Midbrain (tissue), 1 donor: ENCODE measurements at places on chromosomes 3 and 15.

- peak; percentile 38 for DNase-seq
Measured at GRCh38 chr3:27590437-27591298, 106.5 kb upstream of the SLC4A7 start.

DNA sequence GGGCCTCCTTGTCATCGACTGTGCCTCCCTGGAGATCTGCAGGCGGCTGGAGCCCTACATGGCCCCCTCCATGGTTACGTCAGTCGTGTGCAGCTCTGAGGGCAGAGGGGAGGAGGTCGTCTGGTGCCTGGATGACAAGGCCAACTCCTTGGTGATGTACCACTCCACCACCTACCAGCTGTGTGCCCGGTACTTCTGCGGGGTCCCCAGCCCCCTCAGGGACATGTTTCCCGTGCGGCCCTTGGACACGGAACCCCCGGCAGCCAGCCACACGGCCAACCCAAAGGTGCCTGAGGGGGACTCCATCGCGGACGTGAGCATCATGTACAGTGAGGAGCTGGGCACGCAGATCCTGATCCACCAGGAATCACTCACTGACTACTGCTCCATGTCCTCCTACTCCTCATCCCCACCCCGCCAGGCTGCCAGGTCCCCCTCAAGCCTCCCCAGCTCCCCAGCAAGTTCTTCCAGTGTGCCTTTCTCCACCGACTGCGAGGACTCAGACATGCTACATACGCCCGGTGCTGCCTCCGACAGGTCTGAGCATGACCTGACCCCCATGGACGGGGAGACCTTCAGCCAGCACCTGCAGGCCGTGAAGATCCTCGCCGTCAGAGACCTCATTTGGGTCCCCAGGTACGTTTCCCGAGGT is 146.5 kb downstream of the LRRK1 start:
- DNase-seq, result no peak

- DNase-seq, result no peak
Measured at GRCh38 chr3:4711680-4711992, 218.5 kb downstream of the ITPR1 start.

- DNase-seq, result no peak
Measured at GRCh38 chr15:62474771-62475124, 309.7 kb upstream of the C2CD4B start.

DNA sequence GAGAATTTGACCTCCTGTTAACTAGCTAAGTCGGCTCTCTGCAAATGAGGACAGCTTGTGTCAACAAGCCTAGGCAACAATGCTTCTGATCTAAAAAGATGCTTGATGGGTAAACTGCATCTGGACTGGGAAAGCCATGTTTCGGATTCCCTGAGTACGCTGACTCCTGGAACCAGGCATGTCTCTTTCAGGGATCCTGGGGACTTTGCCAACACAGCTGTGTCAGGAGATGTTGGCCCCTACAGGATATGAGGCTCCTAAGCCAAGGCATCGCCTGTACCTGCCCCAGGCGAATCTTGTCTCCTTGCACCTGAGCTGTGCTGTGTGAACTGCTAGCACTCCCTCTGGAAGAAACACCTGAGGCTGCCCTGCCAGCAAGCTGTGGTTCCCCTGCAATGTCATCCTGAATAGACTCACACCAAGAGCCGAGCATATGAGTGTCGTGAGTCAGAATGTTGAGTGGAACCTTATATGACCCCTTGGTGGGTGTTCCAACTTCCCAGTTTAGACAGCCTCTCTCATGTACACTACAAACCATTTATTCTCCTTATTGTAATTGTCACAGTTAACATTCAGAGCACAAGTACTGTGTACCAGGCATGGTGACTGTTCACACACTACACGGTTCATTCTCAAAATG is 17.0 kb downstream of the EOGT start:
- no peak for DNase-seq

- DNase-seq, result no peak
Measured at GRCh38 chr3:3448468-3448867, 269.0 kb upstream of the CRBN start.

- DNase-seq, result no peak
Measured at GRCh38 chr15:100234158-100235029, 107.4 kb downstream of the ADAMTS17 start.

DNA sequence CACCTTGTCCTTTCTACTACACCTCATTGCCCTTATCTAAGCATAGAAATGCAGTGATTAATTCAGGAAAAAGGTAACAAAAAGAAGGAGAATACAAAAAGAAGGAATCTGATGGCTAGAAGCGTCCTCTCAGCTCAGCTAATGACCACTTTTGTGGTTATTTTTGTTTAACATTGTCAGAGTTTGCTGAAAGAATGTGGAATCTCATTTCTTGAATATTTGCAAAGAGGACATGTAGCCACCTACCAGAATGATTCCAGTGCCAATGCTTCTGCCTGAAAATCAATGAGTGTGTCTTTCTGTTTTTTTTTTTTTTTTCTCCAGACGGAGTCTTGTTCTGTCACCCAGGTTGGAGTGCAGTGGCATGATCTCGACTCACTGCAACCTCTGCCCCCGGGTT is 24.5 kb downstream of the NANOGP8 start:
- no peak for DNase-seq

DNA sequence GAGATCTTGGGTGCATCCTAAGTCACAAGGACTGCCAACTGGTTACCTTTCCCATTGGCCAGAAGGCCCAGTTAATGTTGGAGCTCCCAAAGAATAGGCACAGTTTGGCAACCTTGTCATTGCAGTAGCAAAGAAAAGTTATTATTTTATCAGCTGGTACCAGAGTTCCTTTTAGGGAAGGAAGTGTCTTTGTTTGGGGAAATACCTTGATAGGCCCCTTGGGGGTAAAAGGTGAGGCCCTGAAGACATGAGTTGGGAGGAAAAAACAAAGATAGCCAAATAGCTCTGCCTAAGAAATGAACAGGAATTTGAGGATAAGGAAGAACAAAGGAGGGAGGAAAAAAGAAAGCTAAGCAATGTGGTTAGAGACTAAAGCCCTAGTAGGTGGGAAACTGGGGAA is 85.8 kb downstream of the ANP32A start:
- no peak for DNase-seq

DNA sequence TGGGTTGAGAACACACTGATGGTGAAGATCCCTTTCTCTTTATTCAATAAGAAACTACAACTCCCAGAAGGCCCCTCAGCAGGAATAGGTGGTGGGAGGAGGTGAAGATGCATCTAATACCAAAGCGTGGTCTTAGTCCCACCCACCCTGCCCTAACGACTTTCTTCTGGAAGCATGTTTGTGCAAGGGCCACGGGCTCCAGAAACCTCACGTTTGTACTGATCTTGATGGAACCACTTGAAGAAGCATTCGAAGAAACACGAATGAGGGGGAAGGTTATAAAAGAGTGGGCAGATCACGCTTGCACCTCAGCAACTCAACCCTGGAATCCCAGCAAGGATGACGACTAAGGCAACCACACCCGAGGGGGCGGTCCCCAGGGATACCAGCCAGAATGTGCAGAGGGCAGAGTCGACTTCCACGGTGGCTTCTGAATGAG is 10.6 kb upstream of the SLC25A36 start:
- no peak for DNase-seq

- DNase-seq, result no peak
Measured at GRCh38 chr15:80804970-80805495, 25.9 kb downstream of the CEMIP start.

- no peak for DNase-seq
Measured at GRCh38 chr3:173660645-173661299, 263.2 kb downstream of the NLGN1 start.

GRCh38 chr3:158722108-158722507 is 10.1 kb downstream of the RARRES1 start:
- no peak for DNase-seq

DNA sequence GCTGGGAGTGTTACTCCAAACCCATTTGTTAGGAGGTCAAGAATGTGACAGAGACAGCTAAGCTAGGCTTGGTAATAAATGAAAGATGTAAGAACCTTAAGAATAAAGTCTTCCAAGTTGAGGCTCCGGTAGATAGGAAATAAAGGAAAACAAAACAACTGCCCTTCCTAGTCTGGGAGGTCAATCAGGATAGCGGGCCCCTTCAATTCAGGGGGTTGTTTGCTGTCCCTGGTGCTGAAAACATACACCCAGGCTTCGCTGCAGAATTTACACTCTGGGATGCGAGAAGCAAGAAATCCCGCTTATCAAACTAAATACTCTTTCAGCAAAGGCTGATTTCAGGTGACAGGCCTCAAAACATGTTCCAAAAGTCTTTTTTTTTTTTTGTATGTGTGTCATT is 393.4 kb downstream of the NTRK3 start:
- DNase-seq, result no peak

GRCh38 chr3:149101641-149102040 is 15.3 kb upstream of the HLTF start:
- no peak for DNase-seq

- no peak for DNase-seq
Measured at GRCh38 chr15:75163150-75163564, 38.5 kb upstream of the C15orf39 start.

GRCh38 chr3:54004335-54004734 is 112.7 kb upstream of the SELENOK start:
- DNase-seq, result no peak

- no peak for DNase-seq
Measured at GRCh38 chr3:173793963-173794362, 396.4 kb downstream of the NLGN1 start.

DNA sequence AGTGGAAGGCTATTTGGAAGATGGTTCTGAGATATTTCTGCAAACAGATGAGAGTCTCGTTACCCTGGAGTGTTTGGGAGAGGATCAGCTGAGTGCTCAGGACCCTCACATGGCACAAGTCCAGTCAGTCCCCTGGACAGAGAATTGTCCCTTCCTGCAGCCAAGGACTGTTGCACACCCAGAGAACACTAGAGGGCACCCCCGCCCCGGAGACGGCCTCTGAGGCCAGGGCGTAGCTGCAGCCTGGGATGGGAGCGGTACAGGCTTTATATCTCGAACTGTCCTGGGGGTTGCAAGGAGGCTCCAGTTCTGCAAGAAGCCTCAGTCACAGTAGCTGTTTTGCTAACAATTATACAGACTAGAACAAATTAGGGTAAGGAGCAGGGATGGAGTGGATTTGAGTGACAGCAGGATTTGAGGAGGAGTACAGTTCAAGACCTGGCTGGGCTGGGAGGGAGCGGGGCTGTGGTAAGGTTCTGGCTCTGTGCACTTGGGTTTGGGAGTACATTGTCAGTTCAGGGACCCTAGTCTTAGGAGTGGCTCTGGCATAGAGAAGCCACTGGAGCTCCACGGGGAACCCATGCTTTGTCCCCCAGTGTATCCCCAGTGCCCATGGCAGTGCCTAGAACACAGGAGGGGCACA is 67.6 kb upstream of the HACD2 start:
- DNase-seq, result peak; percentile 83

- DNase-seq, result no peak
Measured at GRCh38 chr3:180402471-180403073, 199.4 kb upstream of the TTC14 start.

DNA sequence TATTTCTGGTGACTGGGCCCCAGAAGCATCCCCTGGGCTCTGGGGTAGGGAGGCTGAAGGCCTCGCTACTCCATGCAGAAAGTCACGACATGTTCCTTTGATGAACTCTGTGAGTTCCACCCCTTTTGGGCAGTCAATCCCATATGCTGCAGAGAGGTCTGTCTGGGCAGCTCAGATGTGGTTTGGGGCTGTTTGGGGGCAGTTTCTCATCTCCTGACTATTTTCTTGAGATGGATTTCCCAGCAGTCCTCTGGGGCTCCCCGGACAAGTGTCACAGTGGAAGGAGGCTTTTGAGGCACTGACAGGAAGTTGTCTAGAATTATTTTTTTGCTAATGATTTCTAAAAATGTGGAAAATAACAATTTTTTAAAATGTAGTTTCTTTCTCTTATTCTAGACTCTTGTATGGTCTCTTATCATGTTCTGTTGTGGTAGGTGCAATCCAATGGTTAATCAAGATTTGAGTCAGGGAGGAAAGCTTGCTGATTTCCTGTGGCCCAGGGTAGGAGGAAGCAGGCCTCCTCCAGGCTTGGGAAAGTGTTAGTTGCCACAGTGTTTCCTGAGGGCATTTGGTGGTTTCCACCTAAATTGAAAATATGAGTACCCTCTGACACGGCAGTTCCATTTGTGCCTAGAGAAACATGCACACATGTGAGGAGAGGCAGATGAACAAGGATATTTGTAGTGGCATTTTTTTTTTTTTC is 19.9 kb upstream of the TATDN2 start:
- DNase-seq, result no peak

DNA sequence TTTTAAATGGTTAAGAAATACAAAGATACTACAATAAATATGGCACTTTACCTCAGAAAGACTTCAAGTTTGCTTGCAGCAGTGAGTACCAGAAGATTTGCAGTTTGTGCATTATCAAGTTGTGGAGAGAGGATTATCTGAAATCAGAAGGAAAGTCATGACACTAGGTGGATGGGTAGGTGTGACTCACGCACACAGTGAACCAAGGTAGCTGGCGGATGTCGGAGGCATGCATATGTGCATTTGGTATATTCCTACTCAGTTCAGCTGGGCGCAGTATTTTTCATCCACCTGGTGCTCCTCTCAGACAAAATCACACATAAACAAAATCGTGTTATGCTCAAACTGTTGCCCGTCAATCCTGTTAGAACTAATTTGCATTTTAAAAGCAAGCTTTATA is 351.0 kb downstream of the IGSF11 start:
- DNase-seq, result no peak

DNA sequence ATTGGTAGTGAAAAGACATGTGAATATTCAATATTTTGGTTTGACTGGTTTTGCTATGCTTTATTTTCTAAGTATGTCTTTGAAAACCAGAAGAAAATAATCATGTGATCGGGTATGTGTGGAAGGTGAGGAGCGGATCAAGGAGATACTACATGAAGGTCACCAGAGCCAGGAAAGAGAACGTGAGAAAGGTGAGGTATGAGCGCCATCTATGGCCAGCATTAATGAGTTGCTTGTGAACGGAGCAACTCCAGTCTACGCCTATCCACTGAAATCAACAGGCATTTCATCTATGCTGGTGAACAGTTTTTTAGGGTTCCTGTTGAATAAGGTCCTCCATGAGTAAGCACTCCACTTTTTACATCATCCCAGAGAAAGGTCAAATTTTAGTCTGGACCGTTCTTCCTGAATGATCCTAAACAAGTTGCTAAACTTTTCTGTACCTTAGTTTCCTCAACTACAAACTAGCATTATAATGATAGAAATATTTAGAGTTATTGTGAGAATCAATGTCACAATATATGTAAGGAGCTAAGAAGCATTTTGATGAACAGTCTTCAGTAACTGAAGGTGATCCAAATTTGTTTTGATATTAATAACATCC is 1435.2 kb upstream of the CADM2 start:
- DNase-seq, result peak; percentile 50

DNA sequence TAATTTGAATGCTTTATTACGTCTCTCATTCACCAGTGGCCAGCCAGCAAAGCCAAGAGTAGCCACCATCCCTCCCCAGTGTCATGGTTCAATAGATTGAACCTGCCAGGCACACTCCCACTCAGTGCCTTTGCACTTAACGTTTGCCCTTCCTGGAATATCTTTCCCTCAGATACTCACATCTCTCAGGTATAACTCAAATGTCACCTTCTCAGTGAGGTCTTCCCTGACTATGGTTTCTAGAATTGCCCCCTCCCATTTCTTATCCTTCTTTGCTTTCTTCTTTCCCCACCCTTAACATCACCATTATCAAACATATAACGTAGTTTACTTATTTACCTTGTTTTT is 293.8 kb downstream of the LRTM1 start:
- no peak for DNase-seq
